ENCODE measurements at places on chromosomes 4 and X.

- DNase-seq = no peak
These were observed 1093.6 kb downstream of the TECRL start for GRCh38 chr4:63315651-63316050.

GRCh38 chr4:114082348-114082747 is 102.9 kb upstream of the ARSJ start:
- DNase-seq = no peak

- no peak for DNase-seq
These were observed 37.4 kb downstream of the TENM3 start for GRCh38 chr4:182280436-182281111.

- no peak for DNase-seq
These were observed 1825.7 kb upstream of the ADGRL3 start for GRCh38 chr4:59374416-59374815.

DNA sequence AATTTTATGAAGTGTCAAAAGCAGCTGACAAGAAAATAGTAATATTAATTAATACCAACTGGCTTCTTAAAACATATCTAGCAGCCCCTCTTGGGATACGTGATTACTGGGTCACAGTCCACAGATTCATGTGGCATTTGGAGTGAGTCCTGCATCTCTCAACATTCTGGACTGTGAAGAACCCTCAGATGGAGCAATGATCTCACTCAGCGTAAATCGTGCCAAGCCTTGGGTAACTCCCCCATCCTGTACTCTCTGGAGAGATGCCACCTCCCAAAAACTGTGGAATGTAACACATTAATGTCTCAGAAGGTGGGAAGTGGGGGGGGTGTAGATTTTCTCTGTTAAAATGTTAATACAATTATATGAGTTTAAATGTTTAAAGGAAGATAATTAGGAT is 118.2 kb upstream of the IQCM start:
- DNase-seq = no peak

DNA sequence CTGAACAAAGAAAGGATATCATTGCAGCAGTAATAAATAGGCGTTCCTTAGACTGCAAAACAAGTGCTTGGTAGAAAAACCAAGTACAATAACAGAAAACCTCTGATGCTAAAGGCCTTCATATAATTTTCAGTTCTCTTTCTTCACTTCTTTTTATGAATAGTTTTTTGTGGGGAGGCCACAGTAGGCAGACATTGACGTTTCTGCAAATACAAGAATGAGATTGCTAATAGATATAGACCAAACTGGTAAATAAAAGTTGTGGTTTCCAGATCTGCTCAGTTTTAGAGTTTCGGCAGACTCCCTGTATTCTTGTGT is 57.0 kb upstream of the RAP1GDS1 start:
- no peak for DNase-seq

All from erythroblast (primary cell).